ENCODE measurements at places on chromosomes 16 and 17.

GRCh38 chr16:7111265-7111664, 221.4 kb upstream of the RBFOX1 start:
- DNase-seq: no peak

GRCh38 chr16:59566446-59566845, 832.3 kb upstream of the GOT2 start:
- DNase-seq: no peak

- no peak for DNase-seq
These were observed 572 bp downstream of the PGP start for GRCh38 chr16:2213817-2214718.

DNA sequence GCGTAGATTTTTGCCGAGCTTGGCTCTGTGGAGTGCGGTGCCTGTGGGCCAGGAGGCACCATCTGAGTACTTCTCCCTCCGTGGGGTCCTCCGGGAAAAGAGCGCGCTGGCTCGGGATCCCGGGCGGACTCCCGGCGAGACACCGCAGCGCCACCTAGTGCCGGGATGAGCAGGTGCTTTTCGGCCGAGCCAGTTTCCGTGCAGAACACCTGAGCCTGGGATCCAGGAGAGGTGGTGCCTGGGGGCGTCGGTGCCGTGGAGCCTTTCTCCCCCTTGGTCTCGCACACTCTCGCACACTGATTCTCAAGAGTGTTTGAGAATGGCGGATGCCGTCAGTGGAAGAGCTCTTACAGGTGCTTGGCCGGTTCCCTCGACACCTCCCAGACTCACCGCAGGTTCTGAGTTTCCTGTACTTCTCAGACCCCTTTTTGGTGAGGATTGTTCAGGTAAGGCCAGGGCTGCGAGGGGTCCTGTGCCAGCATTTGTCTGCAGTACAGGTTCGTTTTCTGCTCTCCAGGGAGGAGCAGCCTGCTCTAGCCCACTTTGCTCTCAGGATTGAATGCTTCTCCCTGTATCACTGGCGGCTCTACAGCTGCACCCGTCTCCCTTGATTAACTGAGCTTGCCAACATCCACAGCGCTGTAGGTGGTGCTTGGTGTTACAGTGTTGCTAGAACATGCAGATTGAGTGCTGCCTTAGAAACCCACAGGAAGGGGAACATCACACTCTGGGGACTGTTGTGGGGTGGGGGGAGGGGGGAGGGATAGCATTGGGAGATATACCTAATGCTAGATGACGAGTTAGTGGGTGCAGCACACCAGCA, 23.3 kb downstream of the TBCD start:
- no peak for DNase-seq

DNA sequence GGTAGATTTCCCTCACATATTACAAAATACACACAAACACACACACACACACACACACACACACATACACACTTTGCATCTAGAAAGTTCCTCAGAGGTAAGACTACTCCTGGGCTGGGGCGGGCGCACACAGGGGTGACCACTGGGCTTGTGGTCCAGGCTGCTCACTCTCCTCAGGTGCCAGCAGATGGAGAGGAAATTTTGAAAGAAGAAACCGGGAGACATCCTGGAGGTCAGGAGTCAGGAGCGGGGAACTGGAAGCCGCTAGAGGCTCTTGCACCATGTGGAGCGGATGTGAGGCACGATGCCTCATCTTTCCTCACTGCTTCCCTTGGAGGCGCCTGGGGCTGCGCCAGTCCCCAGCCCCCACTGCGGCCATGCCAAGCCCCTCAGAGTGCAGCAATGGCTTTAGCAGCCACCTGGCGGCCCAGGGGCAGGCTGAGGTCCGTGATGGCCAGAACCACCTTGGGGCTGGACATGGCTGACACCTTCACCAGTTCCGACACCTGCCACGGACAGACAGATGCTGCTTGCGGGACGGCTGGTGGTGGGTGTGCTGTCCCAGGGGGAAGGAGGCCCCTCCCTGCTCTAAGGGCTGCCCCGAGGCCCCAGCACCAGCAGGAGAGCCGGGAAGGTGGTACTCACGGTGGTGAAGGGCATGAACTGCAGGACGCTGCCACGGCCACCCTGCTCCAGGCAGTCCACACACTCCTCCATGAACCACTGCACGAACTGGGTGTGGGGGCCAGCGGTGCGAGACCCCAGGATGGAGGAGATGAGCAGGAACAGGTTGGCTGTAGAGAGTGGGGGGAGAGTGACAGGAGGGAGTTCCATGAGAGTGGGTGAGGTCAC, 4.1 kb downstream of the CSF3 start:
- no peak for DNase-seq

DNA sequence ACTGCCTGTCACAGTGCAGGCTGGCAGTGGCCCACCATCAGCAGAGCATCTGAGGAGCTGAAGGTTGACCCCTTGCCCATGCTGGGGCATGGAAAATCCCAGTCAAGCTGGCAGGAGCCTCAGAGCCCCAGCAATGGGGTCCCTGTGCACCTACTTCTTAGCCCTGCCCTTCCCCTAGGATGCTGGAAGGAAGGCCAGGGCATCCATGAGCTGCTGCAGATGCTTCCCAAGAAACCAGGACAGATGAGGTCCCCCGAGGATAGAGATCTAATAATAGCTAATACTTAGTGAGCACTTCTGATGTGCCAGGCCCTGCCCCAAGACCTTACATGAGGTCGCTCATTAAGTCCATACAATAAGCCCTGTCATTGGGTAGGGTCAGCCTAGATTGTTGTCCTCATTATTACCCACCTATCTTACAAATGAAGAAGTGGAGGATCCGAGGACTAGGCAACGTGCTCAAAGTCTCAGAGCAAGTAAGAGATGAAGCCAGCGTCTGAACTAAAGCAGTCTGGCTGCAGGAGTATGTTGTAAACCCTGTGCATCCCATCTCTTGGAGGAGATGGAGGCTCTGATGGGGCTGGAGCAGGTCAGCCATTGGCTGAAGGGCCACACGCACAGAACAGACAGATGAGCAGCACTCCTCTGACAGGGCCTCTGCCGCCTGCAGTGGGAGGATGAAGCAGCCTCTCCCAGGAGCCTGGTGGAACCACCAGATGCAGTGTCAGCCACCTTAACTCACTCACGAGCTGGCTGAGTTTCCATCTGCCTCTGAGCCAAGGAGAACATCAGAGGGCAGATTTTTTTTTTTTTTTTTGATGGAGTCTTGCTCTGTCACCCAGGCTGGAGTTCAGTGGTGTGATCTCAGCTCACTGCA, 175.4 kb downstream of the WSCD1 start:
- no peak for DNase-seq

GRCh38 chr16:77322757-77323156, 112.1 kb downstream of the ADAMTS18 start:
- no peak for DNase-seq

DNA sequence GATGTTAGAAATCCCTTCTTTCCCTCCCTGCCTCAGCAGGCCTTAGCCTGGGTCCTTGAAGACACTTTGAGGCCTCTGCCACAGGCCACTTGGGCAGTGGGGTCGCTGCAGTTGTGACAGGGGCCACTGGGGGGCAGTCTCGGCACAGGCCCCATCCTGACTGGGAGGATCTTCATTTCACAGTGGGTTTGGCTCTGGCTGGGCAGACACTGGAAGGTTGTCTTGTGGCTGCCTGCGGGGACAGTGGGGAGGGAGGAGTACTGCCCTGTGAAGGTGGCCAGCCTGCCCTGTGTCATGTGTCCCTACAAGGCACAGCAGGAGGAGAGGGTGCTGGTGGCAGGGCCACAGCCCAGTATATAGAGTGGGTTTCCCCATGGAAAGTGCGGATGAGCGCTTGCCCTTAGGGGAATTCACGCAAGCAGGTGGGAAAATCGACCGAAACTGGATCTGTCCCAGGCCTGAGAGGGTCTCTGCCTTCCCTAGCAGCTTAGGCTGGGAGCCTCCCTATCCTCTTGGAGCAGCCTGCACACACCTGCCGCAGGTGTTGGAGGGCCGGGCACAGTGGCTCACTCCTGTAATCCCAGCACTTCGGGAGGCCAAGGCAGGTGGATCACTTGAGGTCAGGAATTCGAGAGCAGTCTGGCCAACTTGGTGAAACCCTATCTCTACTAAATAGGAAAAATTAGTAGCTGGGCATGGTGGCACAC, 28.8 kb downstream of the GINS2 start:
- peak; percentile 17 for DNase-seq

GRCh38 chr16:27819881-27820610, 243.5 kb downstream of the GSG1L start:
- DNase-seq: no peak

DNA sequence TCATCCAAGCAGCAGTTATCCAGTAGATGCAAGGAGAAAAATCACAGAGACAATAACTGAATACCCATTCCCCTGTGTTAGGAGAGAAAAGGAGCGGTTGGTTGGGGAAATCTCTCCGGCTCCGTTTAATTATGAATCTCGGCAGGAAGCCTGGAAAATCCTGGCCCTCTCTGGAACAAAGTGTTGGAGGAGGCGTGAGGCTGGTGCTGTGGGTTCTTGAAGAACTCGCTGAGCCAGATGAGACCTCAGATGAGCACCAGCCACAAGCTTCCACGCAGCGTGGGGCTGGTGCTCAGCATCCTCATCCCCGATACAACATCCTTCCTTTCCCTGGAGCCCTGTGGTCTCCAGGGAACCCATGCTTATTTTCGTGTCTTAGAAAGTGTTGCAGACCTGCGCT, 39.7 kb downstream of the CACNG4 start:
- DNase-seq: no peak

GRCh38 chr17:13728781-13729180, 127.1 kb upstream of the HS3ST3A1 start:
- no peak for DNase-seq

GRCh38 chr17:59793205-59793604, 85.8 kb downstream of the VMP1 start:
- no peak for DNase-seq

DNA sequence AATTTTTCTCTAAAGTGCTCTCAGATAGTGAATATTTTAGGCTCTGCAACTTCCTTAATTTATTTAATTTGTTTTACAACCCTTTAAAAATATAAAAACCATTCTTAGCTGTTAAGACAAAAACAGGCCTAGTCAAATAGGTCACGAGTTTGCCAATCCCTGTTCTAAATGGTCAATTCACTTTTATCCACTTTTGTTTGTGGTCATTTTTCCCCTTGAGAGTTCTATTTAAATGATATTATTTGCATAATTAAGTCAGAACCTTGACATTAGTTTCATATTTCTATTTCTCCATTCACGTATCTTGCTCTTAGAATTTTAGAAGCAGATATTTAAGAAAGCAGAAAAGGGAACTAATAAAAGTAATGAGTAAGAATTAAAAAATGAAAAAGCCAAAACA, 4.0 kb downstream of the AMFR start:
- DNase-seq: no peak

DNA sequence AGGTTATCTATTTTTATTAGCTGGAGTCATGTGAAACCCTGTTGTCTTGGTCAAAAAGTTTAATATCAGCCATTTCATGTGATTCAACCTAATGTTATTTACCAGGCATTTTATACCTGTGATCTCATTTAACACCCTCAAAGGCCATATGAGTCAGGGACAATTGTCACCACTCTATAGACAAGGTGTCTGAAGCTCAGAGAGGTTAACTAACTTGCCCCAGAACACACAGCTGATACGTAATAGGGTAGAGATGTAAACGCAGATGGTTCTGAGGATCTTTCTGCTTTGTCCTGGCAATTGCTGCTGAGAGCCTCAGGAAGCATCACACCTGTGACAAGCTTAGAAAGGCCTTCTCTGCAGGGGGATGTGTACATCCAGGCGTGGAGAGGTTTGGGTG, 4.9 kb downstream of the CD300A start:
- no peak for DNase-seq

GRCh38 chr16:10370096-10370726, 15.7 kb upstream of the ATF7IP2 start:
- DNase-seq: no peak

GRCh38 chr16:48950184-48950583, 331.5 kb downstream of the CBLN1 start:
- DNase-seq: no peak

DNA sequence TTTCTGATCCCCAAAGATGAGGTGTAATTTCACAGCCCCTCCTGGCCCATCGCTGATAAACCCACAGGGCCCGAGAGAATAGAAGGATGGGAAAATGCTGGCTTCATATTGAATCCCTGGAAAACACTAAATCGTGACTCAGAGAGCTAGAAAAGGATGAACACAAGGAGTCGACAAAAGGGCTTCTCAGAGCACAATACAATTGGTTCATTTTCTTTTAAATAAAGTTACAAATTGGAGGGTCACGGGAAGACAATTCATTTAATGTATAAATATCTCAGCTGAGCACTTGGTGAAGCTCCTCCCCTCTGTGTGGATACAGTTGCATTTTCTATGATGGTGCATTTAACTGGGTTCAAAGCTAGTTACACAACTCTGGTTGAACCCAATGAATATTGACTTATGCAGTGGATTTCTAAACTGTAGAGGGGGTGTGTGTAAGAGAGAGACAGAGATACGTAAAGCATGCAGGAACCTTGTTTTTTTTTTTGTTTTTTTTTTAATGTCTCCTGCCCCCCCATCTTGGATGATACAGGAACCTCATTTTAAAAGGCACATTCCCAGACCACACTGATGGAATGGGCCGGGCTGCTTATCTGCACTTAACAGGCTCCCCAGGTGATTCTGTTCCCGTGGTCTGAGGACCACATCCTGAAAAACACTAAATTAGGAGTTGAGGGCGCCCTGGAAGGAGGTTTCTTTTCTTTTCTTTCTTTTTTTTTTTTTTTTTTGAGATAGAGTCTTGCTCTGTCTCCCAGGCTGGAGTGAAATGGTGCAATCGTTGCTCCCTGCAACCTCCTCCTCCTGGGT, 14.1 kb downstream of the TTYH2 start:
- no peak for DNase-seq

GRCh38 chr16:57202095-57202886, 16.2 kb downstream of the RSPRY1 start:
- DNase-seq: no peak

DNA sequence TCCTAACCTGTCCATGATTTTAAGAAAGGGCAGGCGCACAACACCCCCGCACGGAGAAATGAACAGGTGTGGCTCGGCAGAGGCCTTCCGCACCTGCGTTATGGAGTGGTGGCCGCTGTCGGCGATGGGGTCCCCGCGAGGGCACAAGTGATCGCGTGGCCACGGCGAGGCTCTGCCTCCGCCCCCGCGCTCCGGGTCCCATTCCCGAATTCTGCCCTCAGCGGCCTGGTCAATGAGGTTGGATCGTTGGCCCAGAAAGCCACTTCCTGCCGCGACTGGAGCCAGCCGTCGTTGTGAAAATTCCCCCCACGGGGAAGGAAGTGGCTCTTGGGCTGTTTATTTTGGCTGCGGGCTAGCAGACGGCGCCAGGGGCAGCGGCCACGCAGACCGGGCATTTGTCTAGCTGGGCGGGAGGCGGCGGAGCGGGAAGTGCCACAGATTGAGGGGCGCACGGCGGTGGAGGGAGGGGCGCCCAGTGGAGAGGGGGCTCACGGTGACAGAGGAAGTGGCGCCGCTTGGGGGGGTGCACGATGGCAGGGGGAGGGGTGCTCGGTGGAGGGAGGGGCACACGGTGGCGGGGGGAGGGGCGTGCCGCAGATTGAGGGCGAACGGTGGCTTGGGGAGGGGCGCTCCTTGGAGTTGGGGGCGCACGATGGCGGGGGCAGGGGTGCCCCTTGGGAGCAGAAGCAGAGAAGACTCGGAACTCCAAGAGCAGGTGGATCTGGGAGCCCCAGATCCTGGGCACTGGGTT, 25.0 kb downstream of the MRC2 start:
- no peak for DNase-seq

- no peak for DNase-seq
These were observed 68.4 kb upstream of the NACA2 start for GRCh38 chr17:61659437-61659836.

Measured in stimulated activated CD8-positive, alpha-beta memory T cell treated with anti-CD3 and anti-CD28 coated beads, Interleukin-2, amount 100 ng/mL, for 1 hour (primary cell).